ENCODE measurements at places on chromosomes 5 and 9.

DNA sequence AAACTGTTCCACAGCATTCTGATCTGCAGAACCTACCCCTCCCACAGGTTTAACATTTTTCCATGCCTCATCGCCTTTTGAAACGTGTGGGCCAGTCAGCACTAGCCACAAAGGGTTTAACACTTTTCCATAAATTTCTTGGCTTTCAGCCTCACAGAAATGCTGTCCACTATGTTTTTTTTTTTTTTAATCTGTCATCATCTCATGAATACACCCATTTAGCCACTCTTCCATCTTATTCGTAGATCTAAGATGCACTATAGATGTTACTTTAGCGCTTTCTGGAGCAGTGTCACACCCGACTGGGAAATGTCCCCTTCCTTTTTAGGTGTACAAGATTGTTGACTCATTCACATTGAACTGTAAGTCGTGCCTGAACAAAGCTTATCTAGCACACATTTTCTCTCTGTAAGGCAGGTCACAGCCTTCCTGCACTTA, 62.3 kb downstream of the GCNT1 start:
- ATAC-seq = no peak

- no peak for ATAC-seq
Measured at GRCh38 chr5:148005788-148006520, 57.8 kb upstream of the SPINK5 start.

- no peak for ATAC-seq
Measured at GRCh38 chr9:23822261-23823169, 3.5 kb downstream of the ELAVL2 start.

- no peak for ATAC-seq
Measured at GRCh38 chr5:77255617-77256016, 45.1 kb downstream of the PDE8B start.

- no peak for ATAC-seq
Measured at GRCh38 chr5:39100851-39101396, 26.7 kb upstream of the RICTOR start.

DNA sequence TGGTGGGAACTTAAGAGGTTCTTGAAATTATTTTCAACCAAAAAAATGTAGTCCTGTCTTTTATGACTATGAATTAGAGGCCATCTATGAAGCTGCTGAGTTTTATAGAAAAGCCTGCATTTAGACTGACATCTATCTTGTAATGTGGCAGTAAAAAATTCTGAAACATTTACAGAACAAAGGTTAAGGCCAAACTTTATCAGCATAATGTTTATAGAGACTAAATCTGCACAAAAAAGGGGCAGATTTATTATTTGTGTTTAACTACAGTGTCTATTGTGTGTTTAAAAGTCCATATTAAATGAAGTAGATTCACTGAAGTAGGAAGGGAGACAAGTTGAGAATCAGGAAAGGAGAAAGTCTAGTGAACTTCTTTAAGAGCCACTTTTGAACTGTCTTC, 37.3 kb upstream of the ANKRD34B start:
- no peak for ATAC-seq

GRCh38 chr9:28762167-28762566, 1188.9 kb upstream of the C9orf72 start:
- no peak for ATAC-seq

Measured in activated CD4-positive, CD25-positive, alpha-beta regulatory T cell treated with anti-CD3 and anti-CD28 coated beads, Interleukin-2, amount 50 U/mL, for 24 hours (primary cell).